Effector memory CD4-positive, alpha-beta T cell (primary cell): ENCODE measurements at places on chromosomes 13 and 19.

DNA sequence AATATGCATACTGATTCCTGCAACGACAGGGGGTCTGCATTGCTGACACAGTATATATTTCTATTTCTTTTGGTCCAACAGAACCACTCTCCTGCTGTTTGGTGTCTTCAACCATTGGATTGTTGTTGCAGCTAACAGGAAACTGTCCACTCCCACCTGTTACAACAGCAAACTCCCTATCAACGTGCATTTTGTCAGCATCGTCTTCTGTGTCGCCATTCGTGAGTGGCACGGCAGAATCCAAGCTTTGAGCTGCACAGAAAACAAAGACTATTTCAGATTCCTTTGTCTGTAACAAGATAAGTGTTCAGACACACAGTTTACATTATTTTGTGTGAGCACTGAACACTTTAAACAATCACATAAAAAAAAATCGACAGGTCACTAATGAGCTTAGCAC, 31.3 kb downstream of the ANKRD10 start:
- DNase-seq: no peak

- no peak for DNase-seq
These were observed 121.2 kb downstream of the B3GLCT start for GRCh38 chr13:31320946-31321345.

- DNase-seq: no peak
These were observed 1.0 kb downstream of the HIF3A start for GRCh38 chr19:46297700-46298478.

DNA sequence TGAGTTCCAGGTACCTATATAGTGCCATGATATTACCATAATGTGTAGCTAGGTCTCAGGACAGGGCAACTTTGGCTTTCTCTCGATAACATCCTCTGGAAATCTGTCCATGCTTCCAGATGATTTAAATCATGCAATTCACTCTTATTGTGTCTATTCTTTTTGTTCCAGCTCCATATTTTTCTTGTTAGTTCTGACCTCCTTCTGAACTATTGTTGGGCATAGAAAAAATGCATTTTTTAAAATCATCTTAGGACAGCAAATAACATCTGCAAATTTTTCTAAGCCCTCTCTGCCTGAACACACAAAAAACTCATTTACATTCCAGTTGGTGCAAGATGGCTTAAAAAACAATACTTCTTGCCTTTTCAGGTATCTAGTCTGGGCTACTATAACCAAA, 1561.0 kb upstream of the MIR17HG start:
- DNase-seq: no peak

DNA sequence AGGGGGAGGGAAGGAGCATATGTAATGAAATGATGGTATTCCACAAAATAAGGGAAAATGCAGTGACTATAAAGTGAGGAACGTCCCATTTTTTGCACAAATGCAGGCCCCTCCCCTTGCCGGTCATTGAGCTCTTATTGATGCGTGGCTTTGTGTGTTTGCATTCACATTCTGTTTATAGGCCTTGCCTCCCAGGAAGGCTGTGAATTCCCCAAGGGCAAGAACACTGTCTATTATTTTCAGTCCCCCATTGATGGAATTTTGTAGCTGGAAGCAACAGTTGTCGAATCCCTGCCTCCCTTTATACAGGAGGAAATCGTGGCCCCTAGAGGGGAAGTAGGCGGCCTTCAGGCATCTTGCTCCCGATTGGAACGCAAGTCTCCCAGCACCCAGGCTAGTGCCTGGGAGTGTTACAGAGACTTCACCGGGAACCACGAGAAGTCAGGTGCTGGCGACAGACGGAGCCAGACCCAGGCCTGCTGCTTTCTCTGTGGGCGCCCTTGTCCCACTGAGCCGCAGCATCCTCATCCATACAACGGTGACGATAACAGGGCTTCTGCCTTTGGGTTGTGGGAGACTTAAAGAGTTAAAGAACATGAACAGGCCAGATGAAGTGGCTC, 6.9 kb downstream of the SBSN start:
- no peak for DNase-seq

- DNase-seq: no peak
These were observed 559 bp downstream of the POLR2E start for GRCh38 chr19:1094655-1094977.
